Adipocyte (in vitro differentiated cells): ENCODE measurements at places on chromosomes 11 and 22.

DNA sequence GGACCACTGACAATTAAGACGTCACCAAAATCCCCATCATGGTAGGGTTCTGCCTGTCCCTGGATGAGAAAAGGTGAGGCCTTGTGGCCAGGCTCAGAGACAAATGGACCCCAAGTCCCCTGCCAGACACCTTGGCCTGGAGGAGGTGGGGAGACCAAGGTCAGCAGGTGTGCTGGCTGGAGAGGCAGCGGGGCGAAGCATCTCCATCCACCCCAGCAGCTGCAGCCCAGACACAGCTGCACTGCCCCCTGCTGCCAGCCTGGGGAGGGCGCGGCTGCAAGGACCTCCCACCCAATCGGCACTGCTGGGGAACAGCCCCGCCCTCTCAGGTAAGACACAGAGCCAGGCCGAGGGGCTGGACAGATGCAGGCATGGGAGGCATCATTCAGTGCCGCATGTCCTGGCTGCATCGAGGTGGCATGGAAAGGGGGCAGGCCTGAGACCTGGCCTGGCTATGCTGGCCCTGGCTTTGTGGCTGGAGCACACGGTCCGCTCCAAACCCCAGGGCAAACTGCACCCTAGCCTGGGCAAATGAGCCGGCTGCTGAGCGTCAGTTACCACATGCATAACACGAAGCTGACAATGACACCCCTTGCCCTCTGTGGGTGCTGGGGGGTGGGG, 12.2 kb upstream of the MFNG start:
- DNase-seq: no peak

- DNase-seq: no peak
These were observed 772 bp downstream of the C22orf15 start for GRCh38 chr22:23763579-23763945.

DNA sequence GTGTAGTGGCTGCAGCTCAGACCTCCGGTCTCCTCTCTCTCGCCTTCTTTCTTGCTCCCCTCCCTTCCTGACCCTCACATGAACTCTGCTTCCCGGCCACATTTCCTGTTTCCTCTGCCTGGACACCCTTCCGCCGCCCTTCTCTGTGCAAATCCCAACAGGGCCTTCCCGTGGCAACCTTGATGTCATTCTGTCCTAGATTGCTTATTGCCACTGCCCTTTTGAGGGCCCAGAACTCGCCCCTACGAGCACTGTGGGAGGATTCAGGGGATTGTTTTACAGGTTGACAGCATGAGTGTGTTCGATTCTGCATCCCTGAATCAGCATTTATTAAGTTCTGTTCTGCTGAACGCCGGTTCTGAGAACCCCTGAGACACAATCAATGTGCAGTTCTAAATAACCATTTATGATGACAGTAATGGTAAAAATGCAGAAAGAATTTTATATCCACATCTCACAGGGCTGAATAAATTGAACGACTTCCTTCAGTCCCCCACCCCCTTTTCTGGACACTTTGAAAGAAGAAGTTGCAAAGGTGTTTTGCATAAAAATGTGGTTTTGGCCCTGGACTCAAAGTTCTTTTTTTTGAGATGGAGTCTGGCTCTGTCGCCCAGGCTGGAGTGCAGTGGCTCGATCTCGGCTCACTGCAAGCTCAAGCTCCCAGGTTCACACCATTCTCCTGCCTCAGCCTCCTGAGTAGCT, 6.4 kb downstream of the BATF2 start:
- DNase-seq: no peak

GRCh38 chr11:11946180-11946579, 62.2 kb downstream of the DKK3 start:
- DNase-seq: peak; percentile 37

GRCh38 chr22:49545606-49546005, 282.1 kb downstream of the BRD1 start:
- no peak for DNase-seq

GRCh38 chr11:88480223-88480622, 142.7 kb upstream of the CTSC start:
- peak; percentile 74 for DNase-seq

GRCh38 chr11:105907319-105907718, 114.7 kb downstream of the MSANTD4 start:
- DNase-seq: no peak

- no peak for DNase-seq
These were observed 39.9 kb downstream of the BMAL1 start for GRCh38 chr11:13317293-13318080.

DNA sequence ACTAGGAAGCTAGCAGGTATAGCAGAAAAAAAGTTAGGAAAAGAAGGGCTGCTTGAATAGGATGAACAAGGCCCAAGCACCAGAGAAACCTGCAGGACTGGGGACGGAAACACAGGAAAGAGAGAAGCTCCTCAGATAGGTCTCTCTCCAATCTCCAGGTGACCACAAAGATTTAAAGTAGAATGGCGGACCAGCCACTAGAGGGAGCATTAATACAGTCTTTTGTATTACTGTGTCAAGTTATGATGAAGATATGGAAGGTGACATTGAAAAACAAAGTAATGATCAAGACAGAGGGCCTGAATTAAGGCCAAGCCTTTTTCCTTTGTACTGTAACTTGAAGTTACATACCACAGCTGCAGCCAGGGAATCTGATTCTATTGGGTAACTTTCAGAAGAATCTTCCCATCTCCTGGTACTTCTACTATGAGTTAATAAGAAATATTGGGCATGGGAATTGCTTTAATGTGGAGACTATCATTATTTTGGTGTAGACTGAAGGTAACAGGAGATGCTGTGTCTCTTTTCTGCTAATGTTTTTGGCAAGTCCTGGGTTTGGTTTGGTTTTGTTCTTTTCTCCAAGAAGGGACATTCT, 33.8 kb downstream of the OR2AG2 start:
- DNase-seq: peak; percentile 70

- peak; percentile 48 for DNase-seq
These were observed 1057.3 kb downstream of the OPCML start for GRCh38 chr11:132475026-132475425.

- DNase-seq: no peak
These were observed 161.3 kb downstream of the MYO18B start for GRCh38 chr22:25903294-25903693.

DNA sequence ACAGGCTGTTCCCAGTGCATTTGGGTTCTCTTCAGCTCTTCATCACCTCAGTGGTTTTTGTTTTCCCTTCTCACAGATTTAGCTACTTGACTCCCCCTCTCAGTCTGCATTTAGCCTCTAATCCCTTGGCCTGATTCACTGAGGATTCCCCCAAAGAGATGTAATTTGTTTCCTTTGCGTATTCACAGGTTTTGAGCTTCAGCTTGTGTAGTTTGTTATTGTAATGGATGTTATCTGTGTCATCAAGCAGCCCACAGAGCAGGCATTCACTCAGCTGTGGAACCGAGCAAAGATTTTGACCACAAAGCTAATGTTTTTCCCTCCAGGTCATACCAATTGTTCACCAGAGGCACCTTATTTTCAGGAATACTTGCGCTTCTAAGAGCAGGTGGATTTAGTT, 6.4 kb upstream of the ME3 start:
- DNase-seq: peak; percentile 36

DNA sequence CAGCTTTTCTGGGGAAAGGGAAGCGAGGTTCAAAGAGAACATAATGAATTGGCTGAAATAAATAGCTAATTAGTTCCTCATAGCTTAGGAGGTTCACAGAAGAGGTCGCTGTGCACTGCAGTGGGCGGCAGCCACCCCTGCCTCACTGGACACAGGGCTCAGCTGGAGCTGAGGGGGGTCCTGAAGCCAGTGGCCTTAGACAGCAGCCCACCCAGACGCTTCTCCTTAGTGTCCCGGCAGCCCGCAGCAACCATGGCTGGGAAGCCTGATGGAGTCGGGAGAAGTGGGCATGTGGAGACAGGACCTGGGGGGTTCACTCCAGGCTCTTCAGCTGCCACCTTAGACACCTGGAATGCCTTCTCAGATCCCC, 75.4 kb downstream of the TRIM29 start:
- DNase-seq: no peak

GRCh38 chr11:844693-845644, 2.3 kb downstream of the TSPAN4 start:
- peak; percentile 92 for DNase-seq

DNA sequence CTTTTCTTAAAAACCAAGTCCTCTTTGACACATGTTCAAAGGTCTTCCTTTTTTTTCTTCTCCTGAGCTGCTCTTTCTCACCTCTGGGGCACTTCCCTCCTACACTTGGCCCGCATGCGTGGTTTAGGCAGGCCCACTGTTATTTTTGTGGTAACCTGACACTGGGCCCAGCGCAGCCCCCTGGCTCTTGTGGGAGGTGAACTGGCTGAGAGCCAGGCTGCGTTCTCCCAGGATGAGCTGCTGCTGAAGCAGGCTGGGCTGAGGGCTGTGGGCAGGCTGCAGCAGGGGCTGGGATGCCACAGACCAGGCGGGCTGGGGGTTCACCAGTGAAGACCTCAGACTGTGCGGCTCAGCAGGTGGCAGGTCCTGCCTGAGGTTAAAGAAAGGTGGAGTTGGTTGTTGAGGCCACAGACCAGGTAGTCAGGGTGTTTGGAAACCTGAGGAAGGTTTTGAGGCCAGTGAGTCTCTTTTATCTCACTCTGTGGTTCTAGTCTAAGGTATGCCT, 72.4 kb downstream of the TEAD1 start:
- peak; percentile 83 for DNase-seq

GRCh38 chr22:30652852-30653251, 14.8 kb downstream of the DUSP18 start:
- no peak for DNase-seq
